Hepatocyte (in vitro differentiated cells): ENCODE measurements at places on chromosomes 3 and 15. TPM values are rescaled to one million over a fixed set of nuclear protein-coding genes. Genes with fewer than 3 reads are reported as not detected.

The HTR3E gene
- not detected in 2 replicates for polyA plus RNA-seq

The ROPN1 gene
- not detected in 2 replicates for polyA plus RNA-seq

DNA sequence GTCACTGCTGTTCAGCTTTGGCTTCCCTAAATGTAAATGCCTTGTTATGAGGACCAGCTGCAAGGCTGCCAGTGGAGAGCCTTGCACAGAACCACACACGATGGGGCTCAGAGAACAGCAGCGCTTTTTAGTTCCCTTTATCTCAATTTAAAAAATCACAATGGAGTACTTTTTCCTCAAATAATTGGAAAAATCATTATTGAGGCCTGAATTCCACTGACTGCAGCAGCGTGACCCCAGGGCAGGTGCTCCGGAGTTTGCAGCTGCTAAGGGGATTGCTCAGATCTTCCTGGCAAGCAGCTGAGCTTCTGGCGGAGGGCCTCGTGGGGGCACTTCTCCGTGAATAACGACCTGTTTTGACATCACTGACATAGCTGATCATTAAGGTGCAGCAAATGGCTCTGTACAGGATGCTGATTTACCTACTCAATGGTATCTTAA lies 245.6 kb upstream of the TRIM42 start:
- DNase-seq: no peak

The OR5K2 gene
- not detected in 2 replicates for polyA plus RNA-seq

DNA sequence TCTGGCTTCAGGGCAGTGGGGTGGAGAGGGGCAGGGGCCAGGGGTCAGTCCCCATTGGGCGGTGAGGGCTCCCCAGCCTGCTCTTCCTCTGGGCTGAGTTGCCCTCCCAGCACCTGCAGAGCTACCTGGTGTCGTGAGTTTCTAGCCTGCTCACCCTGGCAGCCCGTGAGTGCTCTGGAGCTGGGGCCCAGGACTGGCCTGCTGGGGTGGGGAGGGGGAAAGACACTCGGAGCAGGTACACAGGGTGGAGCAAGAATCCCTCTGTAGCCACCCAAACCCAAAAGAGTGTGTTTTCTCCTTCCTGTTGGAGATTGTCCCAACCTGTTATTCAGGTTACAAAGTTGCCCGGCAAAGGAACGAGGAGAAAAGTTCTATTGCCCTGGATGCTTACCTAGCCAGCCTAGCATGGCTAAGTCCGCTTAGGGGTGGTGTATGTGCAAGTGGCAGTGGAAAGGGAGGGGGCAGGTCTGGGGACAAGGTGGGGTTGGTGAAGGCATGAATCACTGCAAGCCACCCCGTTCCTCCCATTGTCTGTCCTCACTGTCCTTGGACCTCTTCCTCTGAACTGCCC lies 8.9 kb downstream of the FAM3D start:
- no peak for DNase-seq

The EXD1 gene
- polyA plus RNA-seq: not detected in 2 replicates

DNA sequence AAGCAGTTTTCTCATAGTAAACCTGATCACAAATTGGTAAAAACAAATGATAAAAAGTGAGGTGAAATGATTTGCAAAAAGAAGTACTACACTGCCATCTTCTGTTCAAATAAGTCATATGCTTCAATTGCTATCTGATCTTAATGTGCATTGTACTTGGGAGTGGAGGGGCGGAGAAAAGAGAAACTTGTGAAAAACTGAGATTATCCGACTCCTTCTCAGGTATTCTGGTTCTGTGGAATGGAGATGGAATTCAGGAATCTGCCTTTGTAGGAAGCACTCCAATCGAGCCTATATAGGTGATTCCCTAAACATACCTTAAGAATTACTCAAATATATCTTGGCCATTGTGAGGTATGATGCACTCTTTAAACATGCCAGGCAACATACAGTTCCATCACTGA lies 180.6 kb downstream of the CHL1 start:
- DNase-seq: peak; percentile 21

DNA sequence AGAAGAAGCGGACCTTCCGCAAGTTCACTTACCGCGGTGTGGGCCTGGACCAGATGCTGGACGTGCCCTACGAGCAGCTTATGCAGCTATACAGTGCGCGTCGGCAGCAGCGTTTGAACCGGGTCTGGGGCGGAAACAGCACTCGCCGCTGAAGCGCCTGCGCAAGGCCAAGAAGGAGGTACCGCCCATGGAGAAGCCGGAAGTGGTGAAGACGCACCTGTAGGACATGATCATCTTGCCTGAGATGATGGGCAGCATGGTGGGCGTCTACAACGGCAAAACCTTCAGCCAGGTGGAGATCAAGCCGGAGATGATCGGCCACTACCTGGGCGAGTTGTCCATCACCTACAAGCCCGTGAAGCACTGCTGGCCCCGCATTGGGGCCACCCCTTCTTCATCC lies 390.4 kb upstream of the MEIS2 start:
- DNase-seq: no peak

The CLDN16 gene
- 0.39 and 1.2 TPM in 2 replicates for polyA plus RNA-seq

DNA sequence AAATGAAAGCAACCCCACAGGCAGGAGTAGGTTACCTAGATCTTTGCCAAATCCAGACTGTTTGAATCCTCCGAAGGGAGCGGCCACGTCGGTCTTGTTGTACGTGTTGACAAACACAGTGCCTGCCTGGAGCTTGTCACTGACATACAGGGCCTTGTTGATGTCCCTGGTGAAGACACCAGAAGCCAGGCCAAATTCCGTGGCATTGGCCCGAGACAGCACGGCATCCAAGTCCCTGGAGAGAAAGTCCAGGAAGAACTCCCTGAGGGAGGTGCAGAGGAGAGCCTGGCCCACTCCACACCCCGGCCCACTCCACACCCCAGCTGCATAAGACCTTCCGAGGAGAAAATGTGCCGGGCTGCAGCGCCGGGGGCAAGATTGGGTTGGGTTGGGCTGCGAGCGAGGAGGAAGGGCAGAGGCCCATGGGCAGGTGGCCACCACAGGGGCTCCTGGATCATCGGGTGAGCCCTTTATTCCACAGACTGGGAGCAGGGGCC lies 21.8 kb upstream of the SLC41A3 start:
- DNase-seq: peak; percentile 2

DNA sequence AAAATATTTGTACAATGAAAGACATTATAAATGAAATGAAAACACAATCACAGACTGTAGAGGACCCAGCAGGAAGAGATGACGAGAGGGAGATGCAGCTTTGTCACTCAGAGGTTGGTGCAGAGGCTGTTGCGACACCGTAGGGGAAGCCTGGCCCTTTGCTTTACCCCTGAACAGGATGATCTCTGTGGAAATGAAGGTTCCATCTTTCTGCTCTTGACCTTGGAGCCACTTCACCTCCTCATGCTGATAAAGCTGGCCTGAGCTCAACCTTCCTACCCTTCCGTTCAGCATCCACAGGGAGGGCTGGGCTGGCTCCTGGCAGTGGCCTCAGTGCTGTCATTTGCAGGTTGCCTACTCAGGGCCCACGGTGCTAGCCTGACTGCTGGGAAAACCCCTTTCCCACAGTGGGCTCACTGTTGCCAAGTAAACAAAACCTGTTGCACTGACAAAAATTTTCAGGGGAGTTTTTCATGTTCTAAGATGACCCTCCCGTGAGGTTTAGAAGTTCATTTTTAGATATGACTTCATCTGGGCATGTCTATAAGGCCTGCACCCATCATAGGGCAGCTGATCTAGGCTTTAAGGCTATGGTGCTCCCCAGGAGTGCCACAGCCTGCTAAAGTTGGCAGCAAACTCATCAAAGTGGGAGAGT lies 3.0 kb upstream of the CD80 start:
- DNase-seq: no peak

- DNase-seq: no peak
These were observed 289.8 kb downstream of the ARPP21 start for GRCh38 chr3:35929158-35929557.

GRCh38 chr15:66278056-66278455 lies 15.3 kb upstream of the DIS3L start:
- no peak for DNase-seq

DNA sequence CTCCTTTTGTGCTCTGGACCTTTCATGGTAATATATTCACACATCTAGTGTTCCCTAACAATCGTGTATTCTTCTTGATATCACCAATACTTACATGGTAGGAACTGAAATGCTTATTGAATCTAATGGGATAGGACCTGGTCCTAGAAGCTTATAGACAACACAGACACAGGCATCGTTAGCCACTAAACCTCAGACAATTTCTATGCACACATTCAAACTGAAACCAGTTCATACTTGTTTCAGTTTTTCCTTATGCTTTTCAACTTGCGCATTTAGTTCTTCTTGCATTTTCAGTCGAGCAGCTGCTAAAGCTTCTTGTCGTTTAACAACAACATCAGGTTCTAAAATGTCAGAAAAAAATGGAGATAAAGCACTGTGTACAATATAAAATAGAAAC lies 2.3 kb downstream of the SELENOS start:
- no peak for DNase-seq

- no peak for DNase-seq
These were observed 57.9 kb upstream of the PPP2R3A start for GRCh38 chr3:135907422-135908165.

DNA sequence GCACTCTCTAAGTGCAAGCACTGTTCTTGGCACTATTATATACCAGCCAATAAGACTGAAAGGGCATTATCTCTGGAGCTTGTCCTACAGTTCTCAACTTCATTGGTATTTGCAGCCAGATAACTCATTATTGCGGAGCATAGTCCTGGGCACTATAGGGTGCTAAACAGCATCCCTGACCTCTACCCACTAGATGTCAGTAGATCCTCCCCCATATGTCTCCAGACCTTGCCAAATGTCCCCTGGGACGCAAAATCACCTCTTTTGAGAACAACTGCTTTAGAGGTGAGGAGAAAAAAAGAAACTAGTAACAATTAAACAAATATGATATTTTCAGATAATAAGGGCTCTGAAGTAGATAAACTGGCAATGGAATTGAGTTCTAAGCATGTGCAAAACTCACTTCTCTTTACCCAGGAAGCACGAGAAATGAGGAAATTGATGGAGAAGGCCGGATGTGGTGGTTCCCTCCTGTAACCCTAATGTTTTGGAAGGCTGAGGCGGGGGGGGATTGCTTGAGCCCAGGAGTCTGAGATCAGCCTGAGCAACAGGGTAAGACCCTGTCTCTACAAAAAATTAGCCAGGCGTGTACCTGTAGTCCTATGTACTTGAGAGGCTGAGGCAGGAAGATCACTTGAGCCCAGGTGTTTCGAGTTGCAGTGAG lies 61.4 kb downstream of the FRMD4B start:
- no peak for DNase-seq

GRCh38 chr3:176696816-176697215 lies 500.5 kb downstream of the TBL1XR1 start:
- no peak for DNase-seq
